ENCODE measurements at places on chromosomes 12 and 14.

DNA sequence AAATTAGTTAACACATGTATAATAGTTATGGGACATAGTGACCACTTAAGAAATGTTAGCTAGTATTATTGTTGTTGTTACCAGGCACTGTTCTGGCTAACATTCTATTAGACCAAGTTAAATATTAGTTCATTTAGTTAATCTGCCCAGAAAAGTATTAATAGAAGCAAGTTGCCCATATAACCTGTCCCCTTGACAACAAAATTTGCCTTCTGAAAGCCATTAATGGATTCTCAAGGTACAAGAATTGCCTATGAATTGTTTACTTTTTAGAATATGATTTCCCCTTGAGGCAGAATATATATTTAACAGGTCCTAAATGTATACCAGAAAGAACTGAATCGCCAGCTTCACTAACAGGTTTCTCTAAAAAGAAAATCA is 167.3 kb upstream of the TMCC3 start:
- DNase-seq = no peak

DNA sequence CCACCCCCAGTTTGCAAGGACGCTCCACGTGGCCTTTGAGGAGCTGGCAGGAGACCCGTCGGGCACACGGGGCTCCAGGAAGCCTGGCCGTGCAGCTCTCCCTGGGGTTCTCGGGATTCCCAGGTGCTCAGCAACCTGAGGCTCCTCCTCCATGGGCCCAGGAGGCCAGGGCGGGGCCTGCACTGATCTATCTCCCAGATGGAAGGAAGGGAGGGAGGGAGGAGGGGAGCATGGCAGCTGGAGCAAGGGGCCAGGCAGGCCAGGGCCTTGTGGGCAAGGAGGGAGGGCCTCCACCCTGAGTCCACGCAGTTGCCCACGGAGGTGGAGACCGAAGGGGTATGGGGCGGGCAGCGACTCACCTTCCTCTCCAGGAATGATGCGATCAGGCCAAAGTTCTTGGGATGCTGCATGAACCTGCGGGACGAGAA is 127.3 kb downstream of the RFLNA start:
- DNase-seq = no peak

- peak; percentile 4 for DNase-seq
These were observed 723 bp downstream of the KIF21A start for GRCh38 chr12:39441963-39442830.

DNA sequence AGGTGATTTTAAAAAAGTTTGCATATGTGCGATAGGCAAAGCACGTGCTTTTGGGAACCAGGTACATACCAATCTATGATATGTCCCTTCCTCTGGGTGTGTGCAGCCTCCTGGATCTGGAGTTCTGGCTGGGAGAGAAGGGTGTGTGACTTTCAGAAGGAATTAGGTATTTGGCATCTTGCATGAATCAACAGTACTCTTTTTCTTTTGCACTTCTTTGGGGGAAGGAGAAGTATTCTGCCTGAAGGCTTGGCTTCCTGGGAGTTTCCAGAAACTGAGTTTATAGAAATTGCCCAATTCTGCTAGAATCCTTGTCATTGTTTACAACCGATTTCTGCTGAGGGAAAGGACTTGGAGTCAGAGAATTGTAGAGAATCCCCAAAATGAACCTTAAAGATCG is 2.9 kb upstream of the CLMN start:
- no peak for DNase-seq

DNA sequence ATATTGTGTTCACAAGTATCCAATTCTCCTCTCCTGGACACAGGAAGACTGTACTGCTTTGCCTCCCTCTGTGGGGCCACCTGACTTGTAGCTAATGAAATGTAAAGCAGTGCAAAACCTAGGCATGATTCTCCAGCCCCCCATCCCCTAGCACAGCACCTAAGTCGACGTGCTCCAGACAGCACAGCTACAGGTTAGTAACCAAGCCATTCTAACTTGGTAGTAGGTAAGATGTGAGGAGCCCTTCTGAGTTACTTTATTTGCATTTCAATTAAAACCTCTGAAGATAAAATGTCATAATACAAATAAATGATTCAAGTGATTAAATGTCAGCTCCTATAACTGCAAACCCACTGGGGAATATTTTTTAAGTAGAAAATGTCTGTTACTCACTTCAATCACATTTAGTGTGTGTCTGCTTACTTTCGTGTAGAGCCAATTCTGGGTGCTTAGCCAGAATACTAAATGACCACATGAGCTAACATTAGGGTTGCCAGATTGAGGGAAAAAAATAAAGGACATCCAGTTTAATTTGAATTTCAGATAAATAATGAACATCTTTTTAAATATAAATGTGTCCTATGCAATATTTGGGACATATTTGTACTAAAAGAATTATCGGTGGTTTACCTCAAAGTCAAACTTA is 64.8 kb upstream of the HIF1A start:
- no peak for DNase-seq

DNA sequence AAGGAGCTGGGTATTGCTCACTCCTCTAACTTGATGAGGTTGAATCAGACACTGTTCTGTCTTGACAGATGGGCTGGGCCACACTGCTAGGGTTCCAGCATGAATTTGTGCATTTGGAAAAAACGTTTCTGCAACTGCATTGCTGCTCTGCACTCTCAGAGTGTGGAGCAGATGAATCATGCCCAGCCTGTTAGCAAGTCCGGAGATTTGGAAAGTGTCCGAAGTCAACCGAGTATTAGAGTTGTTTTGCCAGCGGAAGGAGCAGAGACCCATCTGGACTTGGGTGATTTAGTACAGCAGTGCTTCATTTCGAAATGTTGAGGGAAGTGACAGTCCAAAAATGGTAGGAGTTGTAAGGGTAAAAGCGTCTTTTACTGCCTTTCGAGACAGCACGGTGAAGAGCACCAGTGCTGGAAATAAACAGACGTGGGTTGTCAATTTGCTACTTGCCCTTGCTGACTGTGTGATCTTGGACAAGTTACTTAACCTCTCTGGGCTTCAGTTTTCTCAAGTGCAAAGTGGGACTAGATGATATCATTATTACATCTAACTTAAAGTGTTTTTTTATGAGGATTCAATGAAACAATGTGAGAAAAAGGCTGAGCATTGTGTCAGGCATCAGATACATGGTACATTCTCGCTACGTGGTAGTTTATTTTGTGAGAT is 139.5 kb downstream of the CHST11 start:
- DNase-seq = no peak

GRCh38 chr14:100827101-100828021 is 1.4 kb downstream of the MEG3 start:
- no peak for DNase-seq

DNA sequence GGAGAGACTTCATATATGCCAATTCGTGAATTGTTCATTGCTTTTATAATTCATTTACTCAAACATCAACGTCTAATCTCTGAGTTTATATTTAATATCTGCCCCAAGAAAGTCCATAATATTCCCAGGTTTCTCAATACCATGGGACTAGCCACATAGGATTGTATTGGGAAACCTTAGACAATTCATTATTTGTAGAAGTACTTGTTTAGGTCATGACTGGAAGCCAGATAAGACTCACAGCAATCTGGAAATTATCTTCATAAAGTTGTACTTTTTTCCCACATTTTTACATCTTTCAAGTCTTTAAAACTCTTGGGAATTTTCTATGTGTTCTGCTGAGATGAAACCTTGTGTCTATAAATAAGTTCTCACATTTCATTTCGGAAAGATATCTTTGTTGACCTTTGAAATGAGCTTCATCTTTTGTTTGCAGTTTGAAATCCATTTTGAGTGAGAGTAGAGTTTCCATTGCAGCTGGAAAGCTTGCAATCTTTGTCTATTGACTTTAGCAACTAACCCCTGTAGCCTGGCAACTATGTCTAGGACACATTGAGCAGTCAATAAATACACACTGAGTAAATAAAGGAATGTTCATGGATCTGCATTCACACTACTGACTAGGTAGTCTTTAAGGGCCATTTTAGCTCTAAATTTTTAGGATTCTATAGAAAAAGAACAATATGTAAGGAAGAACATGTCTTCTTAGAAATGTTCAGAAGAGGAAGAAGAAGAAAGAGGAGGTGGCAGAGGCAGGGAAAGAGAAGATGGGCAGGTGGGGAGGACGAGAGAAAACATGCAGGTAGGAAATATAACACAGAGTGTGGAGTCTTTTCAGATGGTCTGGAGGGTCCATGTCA is 154.4 kb downstream of the LRIG3 start:
- no peak for DNase-seq

DNA sequence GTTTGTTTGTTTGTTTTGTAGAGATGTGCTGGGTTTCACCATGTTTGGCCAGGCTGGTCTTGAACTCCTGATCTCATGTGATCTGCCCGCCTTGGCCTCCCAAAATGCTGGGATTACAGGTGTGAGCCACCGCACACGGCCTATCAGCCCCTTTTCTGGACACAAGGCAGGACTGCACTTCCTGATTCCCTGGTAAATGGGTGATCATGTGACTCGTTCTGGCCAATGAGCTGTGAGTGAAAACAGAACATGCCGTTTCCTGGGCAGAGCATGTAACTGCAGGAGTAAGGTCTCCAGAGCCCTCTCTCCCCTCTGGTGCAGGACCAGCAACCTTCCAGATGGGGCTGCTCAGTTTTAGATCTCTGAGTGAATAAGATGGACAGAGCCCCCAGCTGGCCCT is 92.7 kb downstream of the ITPK1 start:
- no peak for DNase-seq

DNA sequence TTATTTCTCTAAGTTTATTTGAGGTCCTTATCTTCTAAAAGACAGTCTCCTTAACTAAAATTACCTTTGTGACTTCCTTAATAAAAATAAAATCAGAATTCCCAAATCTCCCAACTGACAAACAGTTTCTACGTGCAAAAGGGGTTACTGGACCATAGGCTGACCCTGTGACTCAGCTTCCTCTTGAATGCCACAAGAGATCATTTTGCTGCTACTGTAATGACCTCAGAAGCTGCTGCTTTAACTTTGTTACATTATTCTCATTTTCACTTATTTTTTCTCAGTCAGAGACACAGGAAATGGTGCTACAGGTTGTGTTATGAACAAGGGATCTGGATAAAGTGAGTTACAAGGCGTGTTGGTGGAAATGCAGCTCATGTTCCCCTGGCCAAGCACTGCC is 132.2 kb upstream of the TMTC2 start:
- DNase-seq = no peak

GRCh38 chr14:77489041-77489440 is 9.6 kb downstream of the ISM2 start:
- no peak for DNase-seq

DNA sequence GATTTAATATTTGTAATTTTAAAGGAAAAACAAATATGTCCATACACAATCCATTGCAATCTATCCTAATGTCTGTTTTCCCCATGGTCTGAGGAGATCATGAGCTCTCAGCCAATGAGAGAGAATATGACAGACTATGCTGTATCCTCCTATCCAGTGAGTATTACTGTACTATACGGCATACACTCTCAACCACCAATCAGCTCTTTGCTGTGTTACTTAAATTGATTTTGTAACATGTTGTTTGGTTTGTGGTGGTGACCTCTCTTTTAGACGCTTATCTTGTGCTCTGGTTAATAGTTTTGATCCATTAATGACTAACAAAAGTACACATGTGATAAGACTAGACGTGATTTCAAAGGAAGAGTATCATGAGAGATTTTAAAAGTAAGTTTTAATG is 231.5 kb upstream of the FOXN3 start:
- DNase-seq = no peak

DNA sequence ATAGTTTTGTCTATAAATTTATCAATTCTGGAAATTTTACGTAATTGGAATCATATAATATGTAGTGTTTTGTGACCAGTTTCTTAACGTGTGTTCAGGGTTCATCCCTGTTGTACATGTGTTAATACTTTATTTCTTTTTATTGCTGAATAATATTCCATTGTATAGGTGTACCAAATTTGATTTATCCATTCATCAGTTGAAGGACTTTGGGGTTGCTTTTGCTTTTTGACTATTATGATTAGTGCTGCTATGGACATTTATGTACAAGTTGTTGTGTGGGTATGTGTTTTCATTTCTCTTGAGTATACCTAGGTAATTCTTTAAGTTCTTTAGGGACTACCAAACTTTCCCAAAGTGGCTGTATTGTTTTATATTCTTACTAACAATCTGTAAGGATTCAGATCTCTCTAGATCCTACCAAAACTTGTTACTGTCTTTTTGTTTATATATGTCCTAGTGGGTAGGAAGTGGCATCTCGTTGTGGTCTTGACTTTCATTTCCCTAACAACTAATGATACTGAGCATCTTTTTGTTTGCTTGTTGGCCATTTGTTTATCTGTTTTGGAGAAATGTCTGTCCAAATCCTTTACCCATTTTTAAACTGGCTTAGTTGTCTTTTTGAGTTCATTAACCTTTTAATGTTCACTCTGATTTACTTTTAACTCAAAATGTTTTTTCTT is 14.9 kb downstream of the VRK1 start:
- no peak for DNase-seq

DNA sequence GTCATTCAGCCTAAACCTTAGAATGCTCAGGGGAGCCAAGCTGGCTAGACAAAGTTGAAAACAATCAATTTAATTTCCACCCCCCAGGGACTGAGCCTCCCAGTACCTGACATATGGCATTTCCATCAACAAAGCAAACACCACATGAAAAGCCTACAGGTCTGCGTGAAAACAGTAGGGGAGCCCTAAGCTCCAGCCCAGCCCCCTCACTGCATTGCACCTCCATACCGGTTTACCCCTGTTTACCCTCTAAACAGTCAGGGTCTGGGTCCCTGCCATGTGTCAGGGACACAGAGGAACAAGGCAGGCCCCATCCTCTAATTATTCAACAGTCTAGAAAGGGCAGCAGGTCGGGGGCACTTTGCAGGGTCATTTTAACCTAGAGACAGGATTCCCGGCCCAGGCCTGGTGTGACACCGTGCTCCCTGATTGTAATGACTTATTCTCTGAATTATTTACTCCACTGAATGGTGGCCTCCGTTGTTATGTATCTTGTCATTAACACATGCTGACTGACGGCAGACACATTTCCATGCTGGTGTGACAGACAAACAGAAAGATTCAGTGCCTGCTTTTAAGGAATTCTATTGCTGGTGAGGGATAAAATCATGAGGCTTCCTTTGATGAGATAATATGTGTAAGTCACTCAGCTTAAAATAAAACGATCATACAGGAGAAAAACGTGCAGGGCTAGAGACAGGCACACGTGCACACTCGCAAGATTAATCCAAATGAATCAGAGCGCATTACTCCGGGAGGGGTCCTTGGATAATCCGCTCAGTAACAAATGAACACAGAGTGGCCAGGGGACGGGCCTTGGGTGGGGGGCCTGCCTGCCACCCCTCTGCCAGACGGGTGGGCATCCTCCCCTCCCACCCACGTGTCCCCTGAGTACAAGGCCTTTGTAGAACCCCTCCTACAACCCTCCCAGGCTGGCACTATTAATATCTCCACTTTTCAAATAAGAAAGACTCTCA is 23.2 kb downstream of the CCDC88C start:
- no peak for DNase-seq

GRCh38 chr14:100605706-100606686 is 18.8 kb upstream of the BEGAIN start:
- no peak for DNase-seq

Data from activated T-helper 1 cell treated with Interleukin-2 at 50 U/mL for 16 hours (primary cell).